Activated CD4-positive, alpha-beta T cell treated with anti-CD3 and anti-CD28 coated beads, Interleukin-2, amount 50 U/mL, for 16 hours (primary cell): ENCODE measurements at places on chromosomes 11 and 22.

DNA sequence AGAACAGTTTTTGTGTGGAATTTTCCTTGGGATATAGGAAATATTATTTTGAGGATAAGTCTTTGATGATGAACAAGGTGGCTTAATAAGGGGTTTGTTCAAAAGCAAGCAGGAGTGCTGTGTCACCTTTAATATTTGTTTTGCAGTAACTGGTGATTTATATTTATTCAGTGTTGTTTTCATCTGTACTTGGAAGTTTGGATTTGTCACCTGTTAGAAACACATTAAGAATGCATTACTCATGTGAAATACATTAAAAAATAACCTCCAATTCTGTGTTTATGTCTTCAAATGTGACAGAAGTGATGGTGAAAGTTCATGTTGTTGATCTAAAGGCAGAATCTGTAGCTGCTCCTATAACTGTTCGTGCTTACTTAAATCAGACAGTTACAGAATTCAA is 70.5 kb downstream of the DKK3 start:
- DNase-seq = no peak

DNA sequence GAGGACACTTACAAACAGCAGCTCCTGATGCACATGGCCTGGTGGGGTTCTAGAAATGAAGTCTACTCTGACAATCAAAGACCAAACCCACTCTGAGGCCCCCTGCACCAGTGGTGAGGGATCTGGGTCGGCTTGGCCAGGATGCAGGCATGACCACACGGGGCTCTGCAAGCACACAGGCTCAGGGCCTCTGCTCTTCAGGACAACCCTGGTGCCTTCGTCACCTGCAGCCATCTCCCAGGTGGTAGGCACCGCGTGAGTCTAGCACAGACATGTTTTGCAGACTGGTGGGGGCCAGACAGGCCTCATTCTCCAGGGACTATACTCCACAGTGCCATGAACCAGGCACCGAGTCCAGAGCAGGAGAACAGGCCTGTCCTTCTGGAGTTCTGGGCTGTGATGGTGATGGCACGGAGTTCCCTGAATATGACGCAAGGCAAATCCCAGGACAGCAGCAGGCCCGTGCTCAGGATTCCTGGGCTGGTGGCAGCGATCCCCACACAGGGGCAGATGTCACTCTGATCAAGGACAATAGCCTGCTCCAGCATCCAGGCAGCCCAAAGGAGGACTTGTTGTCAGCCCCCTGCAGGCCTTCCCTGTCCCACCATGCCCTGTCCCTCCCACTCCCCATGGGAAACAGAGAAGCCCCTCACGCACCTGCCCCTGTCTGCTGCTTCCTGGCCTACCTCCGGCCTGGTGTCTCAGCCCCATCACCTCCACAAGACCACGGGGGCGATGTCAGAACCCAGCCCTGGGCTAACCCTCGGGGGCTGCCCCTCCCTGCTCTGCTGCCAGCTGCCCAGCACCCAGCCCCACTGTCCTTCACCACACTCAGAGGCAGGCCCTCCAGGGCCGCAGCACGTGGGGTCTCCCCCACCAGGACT is 36.1 kb downstream of the GNB1L start:
- DNase-seq = no peak

GRCh38 chr11:1917523-1918435 is 1.7 kb upstream of the TNNT3 start:
- no peak for DNase-seq

DNA sequence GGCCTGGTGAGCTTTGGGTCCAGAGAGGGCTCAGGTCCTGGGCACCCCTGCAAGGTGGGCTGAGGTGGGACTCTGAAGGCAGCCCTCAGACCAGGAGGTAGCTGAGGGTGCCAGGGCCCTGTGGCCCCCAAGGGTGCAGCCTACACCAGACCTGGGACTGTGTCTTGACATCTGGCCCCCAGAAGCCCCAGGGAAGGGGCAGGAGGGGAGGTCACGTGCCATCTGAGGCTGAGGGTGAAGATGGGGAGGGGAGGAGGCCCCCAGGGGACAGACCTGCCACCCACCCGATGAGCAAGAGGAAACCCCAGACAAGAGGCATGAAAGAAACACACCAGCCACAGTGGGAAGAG is 520.2 kb downstream of the BRD1 start:
- DNase-seq = no peak

- peak; percentile 1 for DNase-seq
These were observed 104.6 kb upstream of the ANO3 start for GRCh38 chr11:26227301-26227746.

DNA sequence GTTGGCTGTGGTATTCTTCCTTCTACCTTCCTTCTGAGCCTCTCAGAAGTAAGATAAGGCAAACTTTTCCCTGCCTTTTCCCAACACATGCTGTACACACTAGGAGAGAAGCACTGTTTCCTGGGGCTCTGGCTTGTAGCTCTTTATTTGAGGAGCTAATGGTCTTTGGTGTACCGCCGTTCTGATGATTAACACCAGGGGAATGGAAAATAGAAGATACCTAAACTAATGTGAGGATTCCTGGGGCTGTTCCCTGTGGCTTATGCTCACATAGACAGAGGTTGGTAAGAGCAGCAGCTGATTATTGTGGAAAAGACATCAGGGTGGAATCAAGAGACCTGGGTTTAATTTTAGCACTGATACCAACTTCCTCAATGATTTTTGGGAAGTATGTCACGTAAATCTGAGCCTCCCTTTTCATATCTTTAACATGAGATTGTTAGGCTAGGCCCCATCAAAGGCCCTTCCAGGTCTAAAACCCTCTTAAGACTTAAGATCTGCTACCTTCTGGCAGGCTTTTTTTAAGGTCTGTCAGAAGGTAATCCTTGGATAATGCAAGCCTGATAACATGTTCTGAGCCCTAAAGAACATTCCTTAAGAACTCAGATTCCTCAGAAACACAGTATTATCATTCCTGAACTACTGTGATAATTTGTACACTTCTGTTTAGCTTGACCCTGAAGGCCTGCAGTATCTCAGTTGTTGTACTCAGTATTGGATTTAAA is 24.8 kb upstream of the RCE1 start:
- no peak for DNase-seq
